ENCODE measurements at places on chromosomes 5 and 9.

GRCh38 chr5:120415985-120416384 is 48.1 kb upstream of the PRR16 start:
- DNase-seq, result no peak

- DNase-seq, result no peak
Measured at GRCh38 chr5:110665184-110665726, 61.2 kb downstream of the TMEM232 start.

DNA sequence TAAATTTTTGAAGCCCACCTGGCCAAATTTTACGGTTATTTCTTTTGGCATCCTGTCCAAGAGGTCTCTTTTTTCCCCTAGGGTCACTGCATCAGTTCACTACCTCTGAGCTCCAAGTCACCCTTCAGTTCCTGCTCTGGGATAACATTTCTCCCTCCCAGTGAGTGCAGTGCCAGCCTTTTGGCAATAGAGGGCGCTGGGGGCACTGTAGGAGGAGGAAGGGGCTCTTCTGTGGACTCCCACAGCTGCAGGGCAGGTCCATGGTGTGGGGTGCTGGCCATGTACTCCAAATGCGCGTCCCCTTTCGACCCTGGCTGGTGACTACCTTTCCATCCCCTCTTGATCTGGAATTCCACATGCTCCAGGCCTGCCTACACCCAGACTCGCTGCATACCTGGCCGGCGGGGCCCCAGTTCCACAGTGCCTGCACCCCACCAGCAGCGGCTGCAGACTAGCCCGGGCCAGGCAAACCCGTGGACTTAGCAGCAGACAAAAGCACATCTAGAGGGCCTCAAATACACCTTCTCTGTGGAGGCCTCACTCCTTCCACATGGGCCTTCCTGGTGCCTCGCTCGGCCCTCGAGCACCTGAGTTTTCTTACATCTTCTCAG is 20.3 kb upstream of the NINJ1 start:
- DNase-seq, result no peak

DNA sequence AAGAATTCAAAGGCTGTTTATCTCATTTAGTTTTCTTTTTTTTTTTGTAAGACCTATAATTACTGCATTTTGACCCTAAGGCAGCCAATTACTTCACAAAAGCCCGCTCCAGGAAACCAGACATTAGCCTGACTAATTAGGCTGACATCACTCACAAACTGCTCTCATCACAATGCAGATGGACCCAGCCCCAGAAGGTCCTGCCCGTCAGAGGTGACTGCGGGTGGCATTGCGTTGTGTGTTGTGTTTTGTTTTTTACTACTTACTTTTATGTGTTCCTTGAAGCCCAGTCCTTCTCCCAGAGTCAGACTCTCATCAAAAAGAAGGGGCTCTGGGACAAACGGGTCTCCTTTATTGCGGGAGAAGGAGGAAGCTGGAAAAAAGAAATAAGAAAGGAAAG is 172.2 kb downstream of the HSD17B3 start:
- DNase-seq, result no peak

- DNase-seq, result no peak
Measured at GRCh38 chr5:173327084-173327947, 898 bp downstream of the STC2 start.

DNA sequence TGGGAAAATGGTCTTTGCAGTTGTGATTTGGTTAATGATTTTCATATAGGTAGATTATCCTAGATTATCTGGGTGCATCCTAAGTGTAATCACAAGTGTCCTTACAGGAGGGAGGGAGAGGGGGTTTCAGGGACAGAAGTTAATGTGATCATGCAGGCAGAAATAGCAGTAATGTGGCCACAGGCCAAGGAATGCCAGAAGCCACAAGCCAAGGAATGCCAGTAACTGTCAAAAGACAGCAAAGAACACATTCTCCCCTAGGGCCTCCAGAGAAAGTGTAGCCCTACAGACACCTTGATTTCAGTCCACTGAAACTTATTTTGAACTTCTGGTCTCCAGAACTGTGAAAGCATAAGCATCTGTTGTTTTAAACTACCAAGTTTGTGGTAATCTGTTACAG is 2074.5 kb downstream of the MAT2B start:
- DNase-seq, result no peak

DNA sequence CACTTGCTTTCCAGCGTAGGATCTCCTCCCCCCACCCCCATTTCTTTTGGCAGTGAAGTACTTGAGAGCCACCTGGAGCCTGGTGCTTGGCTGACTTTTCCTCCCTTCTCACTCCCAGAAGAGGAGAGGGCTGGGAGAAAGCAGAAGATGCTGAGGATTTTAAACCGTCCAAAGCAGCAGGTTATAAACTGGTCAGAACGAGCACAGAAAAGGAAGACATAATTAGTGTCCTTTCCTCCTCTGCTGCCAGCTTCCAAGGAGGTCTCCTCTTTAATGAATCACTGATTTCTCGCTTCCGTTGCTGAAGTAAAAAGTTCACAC is 563 bp upstream of the FGF10 start:
- DNase-seq, result no peak

DNA sequence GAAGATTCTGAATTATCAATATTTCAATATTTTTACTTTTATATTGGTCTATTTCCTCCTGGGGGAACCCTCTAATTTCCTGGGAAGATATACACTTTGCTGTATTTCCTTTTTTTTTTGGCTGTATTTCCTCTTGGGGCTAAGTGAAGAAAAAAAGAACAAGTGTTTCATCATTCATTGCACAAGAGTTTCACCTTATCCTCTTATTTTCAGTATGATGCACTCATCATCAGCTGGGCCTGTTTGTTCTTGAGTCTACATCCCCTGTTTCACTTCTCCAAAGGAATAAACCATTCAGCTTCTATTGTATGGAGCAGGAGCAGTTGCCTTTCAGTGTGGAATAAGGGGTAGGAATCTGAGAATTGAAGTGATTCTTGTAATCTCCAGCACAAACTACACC is 210.8 kb downstream of the FAM170A start:
- DNase-seq, result no peak

GRCh38 chr9:95346021-95346420 is 28.5 kb upstream of the FANCC start:
- no peak for DNase-seq

- no peak for DNase-seq
Measured at GRCh38 chr5:18048449-18048848, 414.2 kb downstream of the TAF11L14 start.

GRCh38 chr5:87435144-87435694 is 22.5 kb upstream of the CCNH start:
- DNase-seq, result no peak

GRCh38 chr5:34501016-34501415 is 155.1 kb upstream of the RAI14 start:
- DNase-seq, result no peak

- peak; percentile 74 for DNase-seq
Measured at GRCh38 chr5:56078278-56079156, 83.8 kb upstream of the IL6ST start.

DNA sequence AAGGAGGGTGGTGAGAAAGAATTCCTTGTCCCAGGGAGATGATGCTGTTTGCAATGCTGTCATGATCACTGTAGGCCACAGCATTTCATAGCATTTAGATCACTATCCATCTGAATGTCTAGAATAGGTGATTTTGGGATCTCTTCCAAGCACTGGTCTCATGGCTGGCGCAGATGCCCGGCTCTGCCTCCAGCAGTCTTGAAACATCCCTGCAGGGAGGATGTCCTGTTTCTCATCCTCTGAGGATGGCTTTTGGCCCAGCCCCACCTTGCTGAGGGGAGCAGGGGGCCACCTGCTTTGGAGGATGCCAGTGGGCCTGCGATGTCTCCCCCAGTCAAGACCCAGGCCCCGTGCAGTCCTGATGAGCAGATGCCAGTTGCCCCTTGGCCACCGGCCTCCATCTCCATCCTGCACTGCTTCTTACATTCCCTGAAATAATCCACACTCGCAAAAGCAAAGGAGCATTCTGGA is 63.5 kb upstream of the GARNL3 start:
- no peak for DNase-seq

DNA sequence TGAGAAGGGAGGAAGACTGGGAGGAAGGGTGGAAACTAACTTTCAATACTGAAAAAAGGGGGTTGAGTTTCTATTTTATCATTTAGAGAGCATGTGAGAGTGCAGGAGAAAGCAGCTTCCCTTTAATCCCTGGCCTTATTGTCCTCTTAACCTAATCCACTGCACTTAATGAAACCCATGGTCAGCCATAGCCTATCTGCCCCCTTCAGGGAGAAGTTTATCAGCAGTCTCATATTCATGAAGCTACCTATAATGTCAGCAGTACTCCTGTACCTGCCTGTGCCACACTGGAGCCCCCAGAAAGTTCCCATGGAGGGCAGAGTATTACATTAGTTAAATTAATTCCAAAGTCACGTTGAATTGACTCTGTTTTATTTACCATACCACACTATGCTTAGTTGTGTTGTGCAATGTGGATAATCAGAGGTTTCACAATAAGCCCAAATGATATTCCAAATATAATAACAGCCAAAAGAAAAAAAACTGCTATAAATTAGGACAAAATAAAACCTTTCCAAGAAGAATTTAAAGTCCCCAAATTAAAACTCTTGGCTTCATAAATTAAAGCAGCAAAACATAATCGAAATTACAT is 62.9 kb downstream of the MUSK start:
- no peak for DNase-seq

DNA sequence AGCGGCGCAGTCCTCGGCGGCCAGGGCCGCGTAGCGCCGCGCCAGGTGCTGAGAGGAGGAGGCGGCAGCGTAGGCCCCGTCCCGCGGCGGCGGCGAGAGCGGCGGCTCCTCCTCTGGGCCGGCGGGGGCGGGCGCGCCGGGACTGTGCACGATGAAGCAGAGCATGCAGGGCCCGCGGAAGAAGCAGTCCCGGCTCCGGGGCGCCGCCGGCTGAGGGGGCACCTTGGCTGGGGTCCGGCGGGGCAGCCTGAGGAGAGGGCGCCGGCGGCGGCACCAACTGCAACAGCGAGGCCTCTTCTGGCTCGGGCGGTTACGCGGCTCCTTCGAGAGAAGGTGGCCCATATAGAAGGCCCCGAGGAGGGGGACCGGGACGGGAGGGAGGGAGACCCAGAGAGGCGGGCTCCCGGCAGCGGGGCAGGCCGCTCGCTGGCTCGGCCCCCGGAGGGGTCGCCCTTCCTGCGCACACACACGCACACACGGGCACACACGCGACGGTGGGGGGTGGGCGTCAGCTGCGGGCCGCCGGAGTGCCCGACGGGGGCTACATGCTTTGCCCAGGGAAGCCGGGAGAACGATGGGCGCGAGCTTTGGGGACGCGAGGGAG is 446 bp downstream of the FBXL17 start:
- DNase-seq, result no peak

DNA sequence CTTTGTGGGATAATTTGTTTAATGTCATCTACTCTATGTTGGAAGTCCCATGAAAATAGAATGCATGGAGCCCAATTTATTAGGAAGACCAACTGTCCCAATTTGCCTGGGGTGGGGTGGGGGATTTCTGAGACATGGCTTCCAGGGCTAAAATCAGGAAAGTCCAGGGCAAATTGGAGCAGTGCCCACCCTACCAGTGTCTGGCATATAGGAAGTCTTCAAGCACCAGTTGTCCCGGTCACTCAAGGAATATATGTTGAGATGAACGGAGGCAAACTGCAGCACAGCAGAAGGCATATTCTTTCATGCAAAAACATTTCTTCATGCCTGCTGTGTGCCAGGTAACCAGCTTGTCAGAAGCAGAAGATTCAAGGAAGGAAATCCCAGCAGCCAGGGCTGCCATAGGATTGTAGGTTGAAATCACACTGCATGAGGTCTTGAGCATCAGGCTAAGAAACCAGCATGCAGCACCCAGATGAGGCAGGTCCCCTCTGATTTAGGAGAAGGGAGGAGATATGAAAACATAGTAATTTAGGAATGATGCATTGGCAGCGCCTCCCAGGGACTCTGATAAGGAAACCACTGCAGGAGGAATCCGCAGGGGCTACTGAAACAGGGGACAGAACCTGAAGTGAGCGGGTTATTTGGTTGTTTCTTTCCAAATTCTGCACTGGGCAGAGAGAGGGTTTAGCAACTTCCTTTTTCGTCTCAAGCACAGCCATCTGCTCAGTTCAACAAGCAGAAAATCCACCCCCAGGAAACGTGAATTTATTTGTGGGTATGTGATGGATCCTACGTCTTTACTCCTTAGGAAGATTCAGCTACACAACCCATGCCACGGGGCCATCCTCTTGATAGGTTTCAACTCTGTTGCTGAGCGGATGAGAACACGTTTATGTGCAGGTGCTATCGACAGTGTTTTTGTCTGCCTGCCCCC is 112.6 kb upstream of the CPEB4 start:
- no peak for DNase-seq

- no peak for DNase-seq
Measured at GRCh38 chr5:66982470-66982869, 214.1 kb downstream of the CD180 start.

GRCh38 chr5:99025298-99026045 is 96.7 kb upstream of the CHD1 start:
- DNase-seq, result no peak

DNA sequence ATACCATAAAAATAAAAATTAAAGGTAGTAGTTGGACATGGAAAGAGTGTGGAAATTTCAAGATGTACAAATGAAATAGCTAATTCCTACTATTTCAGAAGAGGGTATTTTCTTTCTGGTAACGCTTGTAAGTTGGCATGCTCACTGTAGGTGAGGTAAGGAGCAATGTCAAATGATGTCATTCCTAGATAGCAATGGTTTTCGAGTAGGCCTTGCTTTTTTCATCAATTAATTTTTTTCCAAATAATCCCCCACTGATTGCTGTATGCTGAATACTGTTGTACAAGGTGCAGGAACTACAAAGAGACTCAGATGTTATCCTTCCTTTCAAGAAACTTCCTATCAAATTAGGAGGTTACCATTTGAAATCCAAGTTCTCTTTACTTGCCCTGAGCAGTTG is 928 bp upstream of the SELENOP start:
- DNase-seq, result no peak

GRCh38 chr9:102985162-102985895 is 9.8 kb upstream of the CYLC2 start:
- DNase-seq, result no peak

DNA sequence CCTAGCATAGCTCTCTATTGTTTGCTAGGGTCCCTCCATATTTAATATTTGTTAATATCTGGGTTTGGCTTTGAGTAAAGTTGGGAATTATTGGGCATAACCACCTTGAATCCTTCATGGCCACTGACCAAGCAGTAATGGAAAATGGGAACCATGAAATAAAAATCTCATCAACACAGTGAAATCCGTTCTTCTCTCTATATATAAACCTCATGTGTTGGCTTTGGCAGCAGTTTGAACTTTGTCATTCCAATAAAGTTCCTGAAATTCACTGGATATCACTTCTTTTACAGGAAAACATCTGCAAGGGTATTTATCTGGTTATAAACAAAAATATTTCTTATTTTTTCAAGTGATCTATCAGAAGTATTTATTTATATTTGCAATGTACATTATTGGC is 93.0 kb upstream of the MPDZ start:
- DNase-seq, result no peak

GRCh38 chr5:61824396-61824795 is 481.6 kb upstream of the KIF2A start:
- DNase-seq, result no peak

DNA sequence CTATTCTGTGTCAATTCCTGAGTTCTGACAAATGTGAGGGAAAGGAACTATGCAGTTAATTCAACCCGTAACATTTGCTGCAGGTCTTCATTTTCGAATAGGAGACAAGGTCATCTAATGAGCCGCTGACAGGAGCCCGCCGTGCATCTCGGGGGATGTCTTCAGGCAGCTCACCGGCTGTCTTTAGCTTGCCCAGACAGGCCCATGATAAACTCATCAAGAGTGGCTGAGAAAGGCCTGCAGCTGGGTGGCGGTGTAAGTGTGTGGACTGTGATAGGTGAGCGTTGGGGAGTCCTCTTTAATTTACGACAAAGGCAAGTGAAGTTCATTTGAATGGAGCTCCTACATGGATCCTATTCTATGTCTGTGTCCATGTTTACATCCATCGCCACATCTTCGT is 190.5 kb downstream of the ADCY2 start:
- DNase-seq, result no peak

Data from skeletal muscle cell (primary cell).